ENCODE measurements at places on chromosomes 1 and 21. TPM values are rescaled to one million over a fixed set of nuclear protein-coding genes. Genes with fewer than 3 reads are reported as not detected.

DNA sequence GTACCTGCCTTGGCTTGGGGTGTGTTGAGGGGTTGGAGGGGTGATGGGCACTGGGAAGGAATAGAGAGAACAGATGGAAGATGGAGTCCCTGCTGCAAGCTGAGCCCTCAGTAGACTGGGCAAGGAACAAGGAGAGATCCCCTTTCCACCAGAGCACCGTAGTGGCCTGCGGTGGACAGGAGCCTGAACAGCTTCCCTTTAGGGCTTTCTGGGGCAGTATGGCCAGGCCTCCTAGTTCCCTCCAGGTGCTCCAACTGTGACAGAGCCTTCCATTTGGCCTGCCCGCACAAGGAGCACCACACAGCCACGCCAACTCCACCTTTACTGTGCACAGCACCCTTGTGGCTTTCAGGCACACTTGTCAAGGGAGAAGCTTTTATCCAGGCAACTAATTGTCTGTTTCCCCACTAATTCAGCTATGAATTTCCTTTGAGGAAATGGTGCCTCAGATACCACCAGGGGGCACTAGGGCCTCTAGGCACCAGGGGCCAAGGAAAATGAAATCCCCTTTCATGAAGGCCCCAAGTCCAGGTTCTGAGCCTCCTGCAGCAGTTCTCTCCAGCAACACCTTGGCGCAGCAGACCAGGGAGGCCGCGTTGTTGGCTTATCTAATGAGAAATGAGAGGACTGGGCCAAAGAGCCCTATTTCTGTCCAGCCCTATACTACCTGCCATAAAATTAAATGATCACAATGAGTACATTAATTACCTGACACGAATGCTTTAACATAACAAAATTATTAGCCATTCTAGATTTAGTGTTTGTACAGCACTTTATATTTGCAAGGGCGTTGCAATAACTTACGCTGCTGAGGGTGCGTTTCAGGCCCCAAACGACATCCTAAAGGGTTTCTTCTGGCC is 23.1 kb upstream of the ERI3 start:
- no peak overlapping the region for H3K27ac ChIP-seq
- H3K4me1 ChIP-seq, result peaks cover 4% of the 10 kb centered on the region
- DNase-seq, result no peak
- no peaks in the 10 kb centered on the region for H3K27me3 ChIP-seq

- H3K4me3 ChIP-seq, result no peak overlapping the region
- no peak for DNase-seq
- no peak overlapping the region for H3K27ac ChIP-seq
These were observed 184.9 kb downstream of the SEC16B start for GRCh38 chr1:177784936-177785335.

GRCh38 chr1:66679140-66679539 is 73.1 kb upstream of the DYNLT5 start:
- no peak overlapping the region for H3K27ac ChIP-seq
- no peak overlapping the region for H3K4me3 ChIP-seq
- no peaks in the 10 kb centered on the region for H3K36me3 ChIP-seq
- no peaks in the 10 kb centered on the region for H3K27me3 ChIP-seq
- no peaks in the 10 kb centered on the region for H3K4me1 ChIP-seq

- no peaks in the 10 kb centered on the region for H3K36me3 ChIP-seq
- H3K27ac ChIP-seq, result no peak overlapping the region
- H3K27me3 ChIP-seq, result no peaks in the 10 kb centered on the region
- H3K4me3 ChIP-seq, result no peak overlapping the region
- H3K4me1 ChIP-seq, result peaks cover 15% of the 10 kb centered on the region
- DNase-seq, result no peak
These were observed 35.1 kb downstream of the LHX4 start for GRCh38 chr1:180265201-180265600.

DNA sequence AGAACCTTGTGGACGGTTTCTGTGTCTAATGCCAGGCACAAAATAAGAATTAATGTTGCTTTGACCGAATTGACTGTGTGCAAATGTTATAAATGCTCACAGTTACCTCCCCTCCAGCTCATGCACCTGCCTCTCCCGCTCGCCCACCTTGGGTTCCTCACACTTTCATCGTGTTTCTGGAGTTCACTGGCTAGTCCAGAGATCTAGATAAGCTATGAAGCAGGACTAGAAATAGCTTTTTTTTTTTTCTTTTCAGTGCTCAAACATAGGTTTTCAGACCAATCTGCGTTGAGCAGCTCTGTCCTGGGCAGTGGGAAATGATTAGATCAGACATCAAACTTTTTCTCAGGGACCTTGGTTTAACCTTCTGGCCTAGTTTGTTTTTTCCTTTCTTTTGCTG is 11.1 kb downstream of the TENT5C start:
- H3K27ac ChIP-seq, result no peak overlapping the region
- H3K4me3 ChIP-seq, result no peak overlapping the region
- H3K27me3 ChIP-seq, result no peaks in the 10 kb centered on the region
- no peaks in the 10 kb centered on the region for H3K36me3 ChIP-seq

- H3K27ac ChIP-seq, result no peak overlapping the region
- H3K27me3 ChIP-seq, result no peaks in the 10 kb centered on the region
- no peak overlapping the region for H3K4me3 ChIP-seq
- H3K36me3 ChIP-seq, result no peaks in the 10 kb centered on the region
These were observed 173.5 kb downstream of the DISC1 start for GRCh38 chr1:231800108-231800507.

DNA sequence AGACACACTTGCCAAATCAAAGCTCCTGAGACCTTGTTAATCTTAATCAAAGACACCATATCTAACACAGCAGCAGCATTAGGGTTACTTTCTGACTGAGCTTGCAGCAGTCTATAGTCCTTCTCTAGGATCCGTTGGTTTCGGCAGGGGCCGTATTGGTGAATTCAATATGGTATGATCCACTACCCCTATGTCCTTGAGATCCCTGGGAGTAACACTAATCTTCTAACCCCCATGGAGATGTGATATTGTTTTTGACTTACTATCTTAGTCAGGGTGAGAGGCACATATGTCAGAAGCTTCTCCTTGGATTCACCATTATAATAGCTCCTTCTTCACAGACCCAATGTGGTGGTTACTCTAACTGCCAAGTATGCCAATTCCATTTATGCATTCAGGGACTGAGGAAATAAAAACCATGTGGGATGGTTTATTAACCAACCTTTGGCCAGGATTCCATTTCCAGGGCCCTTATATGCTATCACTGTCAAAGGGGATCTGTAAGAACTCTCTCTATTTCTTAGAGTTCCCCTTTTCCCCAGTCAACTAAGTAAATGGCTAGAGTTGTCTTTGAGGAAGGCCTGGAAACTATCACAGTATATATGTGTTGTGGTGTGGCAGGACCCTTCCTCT is 673.6 kb upstream of the USP24 start:
- H3K4me3 ChIP-seq, result no peak overlapping the region
- no peaks in the 10 kb centered on the region for H3K27me3 ChIP-seq
- no peak overlapping the region for H3K27ac ChIP-seq
- H3K4me1 ChIP-seq, result no peaks in the 10 kb centered on the region
- DNase-seq, result no peak
- no peaks in the 10 kb centered on the region for H3K36me3 ChIP-seq

- H3K36me3 ChIP-seq, result peaks cover 33% of the 10 kb centered on the region
- DNase-seq, result no peak
- H3K4me3 ChIP-seq, result no peak overlapping the region
- no peaks in the 10 kb centered on the region for H3K27me3 ChIP-seq
- no peak overlapping the region for H3K27ac ChIP-seq
These were observed 1.5 kb downstream of the GPATCH4 start for GRCh38 chr1:156599811-156600210.

- no peak overlapping the region for H3K27ac ChIP-seq
- no peaks in the 10 kb centered on the region for H3K27me3 ChIP-seq
- H3K4me3 ChIP-seq, result no peak overlapping the region
- H3K36me3 ChIP-seq, result no peaks in the 10 kb centered on the region
- no peaks in the 10 kb centered on the region for H3K4me1 ChIP-seq
These were observed 34.0 kb upstream of the SSX2IP start for GRCh38 chr1:84724128-84724860.

DNA sequence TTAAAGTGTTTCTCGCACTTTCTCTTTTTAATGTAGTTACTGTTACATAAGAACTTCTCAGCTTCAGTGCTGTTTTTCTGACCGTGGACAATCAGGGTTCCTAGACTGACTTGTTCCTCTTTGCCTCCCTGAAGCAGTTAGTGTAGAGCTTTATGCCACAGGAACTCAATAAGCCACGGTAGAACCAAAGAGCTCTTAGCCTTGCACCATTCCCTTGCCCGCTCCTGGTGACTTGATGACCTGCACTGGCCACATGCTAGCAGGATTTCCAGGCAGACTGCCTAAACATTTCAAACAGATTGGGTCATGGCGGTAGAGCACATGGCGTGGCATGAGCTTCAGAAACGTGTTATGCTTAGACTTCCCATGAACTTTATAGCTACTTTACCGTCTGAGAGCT is 18.8 kb upstream of the FASLG start:
- no peaks in the 10 kb centered on the region for H3K36me3 ChIP-seq
- no peaks in the 10 kb centered on the region for H3K4me1 ChIP-seq
- no peak for DNase-seq
- no peaks in the 10 kb centered on the region for H3K27me3 ChIP-seq
- no peak overlapping the region for H3K4me3 ChIP-seq

DNA sequence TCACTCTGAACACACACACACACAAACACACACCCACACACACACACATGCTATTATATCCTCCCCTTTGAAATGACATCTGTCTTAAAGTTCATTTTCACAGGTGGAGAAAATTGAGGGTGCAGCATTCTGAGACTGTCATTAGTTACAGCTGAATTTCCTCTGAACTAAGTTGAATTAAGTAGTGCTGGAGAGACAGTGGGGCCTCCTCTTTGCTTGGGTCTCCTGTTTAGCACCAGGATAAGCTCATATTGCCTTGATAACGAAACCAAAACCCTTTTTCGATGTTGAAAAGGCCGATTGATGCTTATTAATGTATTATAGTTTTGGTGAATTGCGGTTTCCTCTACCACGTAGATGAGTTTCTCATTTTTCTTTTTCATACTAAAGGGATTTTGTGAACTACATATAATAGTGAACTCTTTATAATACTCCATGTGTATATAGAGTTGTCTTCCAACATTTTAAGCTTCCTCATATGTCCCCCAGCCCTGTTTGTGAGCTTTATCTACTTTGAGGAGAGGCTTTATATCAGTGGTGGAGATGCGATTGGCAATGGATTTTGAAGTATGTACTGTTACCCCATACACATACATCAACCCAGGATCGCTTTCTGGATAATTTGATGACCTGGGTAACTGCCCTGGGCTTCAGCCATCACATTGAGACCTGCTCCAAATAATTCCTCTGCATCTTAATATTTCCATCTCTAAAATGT is 17.4 kb downstream of the DYNLT5 start:
- H3K4me3 ChIP-seq, result no peak overlapping the region
- no peaks in the 10 kb centered on the region for H3K4me1 ChIP-seq
- no peaks in the 10 kb centered on the region for H3K27me3 ChIP-seq
- H3K27ac ChIP-seq, result no peak overlapping the region
- DNase-seq, result no peak

DNA sequence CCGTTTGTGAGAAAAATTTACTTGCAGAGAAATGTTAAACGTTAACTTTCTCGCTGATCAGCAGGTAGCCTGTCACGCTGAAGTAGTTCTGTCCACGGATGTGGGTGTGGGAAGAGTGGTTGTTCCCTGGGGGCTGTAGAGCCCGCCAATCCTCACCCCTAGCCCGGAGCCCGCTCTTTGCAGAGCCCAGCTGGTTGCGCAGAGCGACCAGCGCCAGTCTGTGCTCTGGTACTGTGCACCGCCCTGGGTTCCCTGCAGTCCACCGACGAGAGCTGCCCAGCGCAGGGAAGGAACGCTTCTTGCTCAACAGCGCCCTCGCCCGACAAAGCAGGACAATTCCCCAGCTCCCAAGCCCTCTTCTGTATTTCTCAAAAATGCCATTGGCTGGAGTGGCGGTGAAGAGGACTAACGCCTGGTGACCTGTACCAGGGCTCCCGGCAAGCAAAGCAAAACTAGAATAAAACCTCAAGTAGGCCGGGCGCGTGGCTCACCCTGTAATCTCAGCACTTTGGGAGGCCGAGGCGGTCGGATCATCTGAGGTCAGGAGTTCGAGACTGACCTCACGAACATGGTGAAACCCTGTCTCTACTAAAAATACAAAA is 3.3 kb downstream of the RIPPLY3 start:
- peak overlapping the region; percentile 38 for H3K4me3 ChIP-seq
- H3K4me1 ChIP-seq, result peaks cover 8% of the 10 kb centered on the region
- H3K27ac ChIP-seq, result no peak overlapping the region

GRCh38 chr1:94629259-94630181 is 88.0 kb upstream of the F3 start:
- no peaks in the 10 kb centered on the region for H3K36me3 ChIP-seq
- H3K4me3 ChIP-seq, result no peak overlapping the region
- peaks cover 7% of the 10 kb centered on the region for H3K4me1 ChIP-seq
- H3K27ac ChIP-seq, result no peak overlapping the region

GRCh38 chr1:65151641-65152040 is 3.6 kb downstream of the AK4 start:
- H3K4me3 ChIP-seq, result peak overlapping the region; percentile 2
- no peaks in the 10 kb centered on the region for H3K36me3 ChIP-seq
- H3K27ac ChIP-seq, result no peak overlapping the region
- no peaks in the 10 kb centered on the region for H3K27me3 ChIP-seq
- peaks cover 21% of the 10 kb centered on the region for H3K4me1 ChIP-seq

DNA sequence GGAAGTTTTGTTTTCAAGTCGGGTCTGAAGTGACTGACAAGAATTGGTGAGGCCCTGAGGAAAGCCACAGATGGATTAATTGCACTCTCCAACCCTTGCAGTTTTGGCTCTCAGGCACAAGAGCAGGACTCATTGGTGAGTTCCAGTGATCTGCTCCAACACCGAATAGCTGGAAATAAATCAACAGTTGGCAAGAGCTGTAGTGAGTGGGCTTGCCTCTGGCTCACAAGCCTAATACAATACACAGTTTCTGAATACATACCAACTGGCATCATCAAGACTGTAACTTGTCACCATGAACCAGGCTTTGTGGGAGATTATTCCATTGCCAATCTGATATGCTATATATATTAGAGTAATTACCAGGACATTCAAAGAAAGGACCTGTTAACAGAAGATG is 131.6 kb downstream of the GRIK1 start:
- H3K27me3 ChIP-seq, result no peaks in the 10 kb centered on the region
- H3K36me3 ChIP-seq, result no peaks in the 10 kb centered on the region
- no peak overlapping the region for H3K27ac ChIP-seq
- no peak overlapping the region for H3K4me3 ChIP-seq

GRCh38 chr1:241499910-241500309 is 19.6 kb downstream of the FH start:
- no peak overlapping the region for H3K4me3 ChIP-seq
- no peak for DNase-seq
- peaks cover 57% of the 10 kb centered on the region for H3K36me3 ChIP-seq
- H3K4me1 ChIP-seq, result no peaks in the 10 kb centered on the region

The HAO2 gene
- not detected for total RNA-seq

The FCRL2 gene
- total RNA-seq, result not detected

The TEX38 gene
- total RNA-seq, result not detected

The C1orf115 gene
- total RNA-seq, result 6.4 TPM

The MEGF6 gene
- total RNA-seq, result 13.2 TPM

The PLA2G2D gene
- not detected for total RNA-seq

The DIO1 gene
- total RNA-seq, result not detected

The TMIGD3 gene
- total RNA-seq, result not detected

The LY9 gene
- not detected for total RNA-seq

Measured in H1 (cell line).